ENCODE measurements at places on chromosomes 6 and 20. TPM values are rescaled to one million over a fixed set of nuclear protein-coding genes. Genes with fewer than 3 reads are reported as not detected.

DNA sequence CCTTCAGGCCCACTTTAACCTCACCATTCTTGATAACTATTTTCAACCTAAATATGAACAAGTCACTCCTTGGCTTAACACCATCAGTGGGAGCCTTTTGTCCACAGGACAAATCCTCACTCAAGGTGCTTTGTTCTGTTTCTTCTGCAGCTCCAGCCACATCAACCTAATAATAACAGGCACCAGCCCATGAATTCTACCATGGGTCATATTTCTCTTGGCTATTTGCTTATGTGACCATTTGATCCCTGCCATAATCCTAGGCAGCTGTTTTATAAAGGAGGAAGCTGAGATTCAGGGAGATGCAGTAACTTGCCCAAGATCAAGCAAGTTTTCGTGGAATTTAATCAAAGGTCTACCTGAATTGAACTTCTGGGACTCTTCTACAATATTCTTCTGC is 561.3 kb downstream of the DHX35 start:
- H3K4me1 ChIP-seq = no peaks in the 10 kb centered on the region
- peaks cover 3% of the 10 kb centered on the region for H3K27me3 ChIP-seq
- H3K36me3 ChIP-seq = no peaks in the 10 kb centered on the region
- no peak for DNase-seq

DNA sequence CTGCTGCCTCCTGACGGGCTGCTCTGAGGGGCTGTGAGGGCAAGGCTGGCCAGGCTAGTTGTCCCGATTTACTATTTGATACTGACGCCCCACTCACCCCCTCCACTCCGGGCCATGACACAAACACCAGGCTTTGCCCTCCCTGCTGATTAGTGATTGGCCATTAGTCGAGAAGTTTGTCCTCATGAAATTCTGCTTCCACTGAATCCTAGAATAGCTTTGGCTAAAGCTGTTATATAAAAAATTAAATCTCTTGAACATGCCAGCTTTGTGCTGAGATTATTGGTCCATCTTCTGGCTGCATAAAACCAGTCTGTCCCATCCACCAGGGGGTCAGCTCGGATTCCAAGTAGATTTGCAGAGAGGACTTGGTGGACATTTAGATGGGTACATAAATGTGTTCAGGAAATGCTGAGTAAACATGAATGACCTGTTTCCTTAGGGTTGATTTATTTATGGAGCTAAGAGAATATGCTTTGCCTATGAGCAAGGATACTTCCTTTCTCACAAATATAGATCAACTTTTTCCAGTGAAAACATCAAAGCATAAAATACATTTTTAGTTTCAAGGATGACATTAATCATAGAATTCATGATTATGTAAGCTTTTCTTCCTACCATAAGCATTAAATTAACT is at the start of gene GABRR2:
GABRR2 (minus strand) TSS at position 51 of the 637 bp plus-strand sequence. CDS start 134 bp downstream, outside the sequence.
- DNase-seq = no peak
- H3K27me3 ChIP-seq = no peaks in the 10 kb centered on the region
- H3K4me3 ChIP-seq = no peak within 1 kb of the TSS
- H3K4me1 ChIP-seq = no peaks in the 10 kb centered on the region
- no peak within 1 kb of the TSS for H3K27ac ChIP-seq

DNA sequence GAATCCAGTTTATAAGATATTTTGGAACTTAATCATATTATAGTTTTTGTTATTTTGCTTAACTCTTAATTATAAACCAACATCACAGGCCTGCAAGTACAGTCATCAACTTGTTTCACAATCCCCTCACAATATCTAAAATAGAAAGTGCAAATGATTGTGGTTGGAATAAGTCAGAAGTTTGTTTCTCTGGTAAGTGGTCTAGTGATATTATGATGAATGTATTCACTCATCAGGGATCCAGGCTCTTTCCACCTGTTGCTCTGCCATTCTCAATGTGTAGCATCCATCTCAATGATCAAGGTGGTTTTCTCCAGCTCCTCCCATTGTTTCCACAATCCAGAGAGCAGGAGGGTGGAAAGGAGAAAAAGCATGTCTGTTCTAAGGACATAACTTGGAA is 54.2 kb downstream of the OPN5 start:
- H3K4me1 ChIP-seq = no peaks in the 10 kb centered on the region
- no peaks in the 10 kb centered on the region for H3K27me3 ChIP-seq
- H3K36me3 ChIP-seq = no peaks in the 10 kb centered on the region
- DNase-seq = no peak
- no peak overlapping the region for H3K4me3 ChIP-seq
- no peak overlapping the region for H3K27ac ChIP-seq

GRCh38 chr20:61131944-61132343 is 120.1 kb upstream of the CDH4 start:
- no peaks in the 10 kb centered on the region for H3K4me1 ChIP-seq
- no peak overlapping the region for H3K27ac ChIP-seq

DNA sequence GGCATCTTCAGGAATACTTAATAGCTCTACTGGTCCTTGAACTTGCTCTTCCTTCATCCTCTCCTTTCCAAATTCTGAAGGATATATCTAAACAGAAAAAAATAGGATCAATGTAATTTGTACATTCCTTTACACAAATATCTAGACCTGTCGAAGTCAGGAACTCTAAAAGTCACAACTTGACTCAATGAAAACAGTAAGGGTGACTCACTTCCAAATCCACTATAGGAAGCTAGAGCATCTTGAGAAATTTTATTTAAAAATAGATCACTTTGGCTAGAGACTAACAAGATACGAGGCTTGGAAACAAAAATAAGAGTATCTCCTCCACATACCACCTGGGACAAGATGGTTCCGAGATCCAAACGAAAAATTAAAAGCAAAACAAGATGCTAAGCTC is 12.2 kb downstream of the ESF1 start:
- H3K4me3 ChIP-seq = no peak overlapping the region
- no peaks in the 10 kb centered on the region for H3K27me3 ChIP-seq
- no peaks in the 10 kb centered on the region for H3K36me3 ChIP-seq
- no peak overlapping the region for H3K27ac ChIP-seq
- no peaks in the 10 kb centered on the region for H3K4me1 ChIP-seq

- H3K27me3 ChIP-seq = no peaks in the 10 kb centered on the region
- H3K4me1 ChIP-seq = no peaks in the 10 kb centered on the region
- H3K27ac ChIP-seq = no peak overlapping the region
- DNase-seq = no peak
- H3K4me3 ChIP-seq = no peak overlapping the region
- H3K36me3 ChIP-seq = no peaks in the 10 kb centered on the region
Measured at GRCh38 chr6:85600713-85601313, 7.2 kb upstream of the SNX14 start.

DNA sequence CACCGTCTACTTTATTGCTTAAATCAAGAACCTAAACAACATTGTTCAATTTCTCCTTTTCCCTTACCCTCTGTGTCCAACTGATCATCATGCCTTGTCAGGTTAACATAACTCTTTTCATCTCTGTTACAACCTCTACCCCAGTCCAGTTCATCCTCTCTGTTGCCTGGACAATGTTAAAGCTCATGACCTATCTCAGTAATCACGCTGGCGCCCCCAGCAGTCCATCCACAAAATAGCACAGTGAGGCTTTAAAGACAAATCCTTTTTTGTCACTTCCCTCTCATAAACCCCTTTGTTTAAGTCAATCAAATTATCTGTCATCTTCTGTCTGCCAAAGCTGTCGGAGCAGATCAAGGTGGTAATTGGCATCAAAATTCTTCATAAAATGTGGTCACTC is 140.1 kb downstream of the QKI start:
- no peak overlapping the region for H3K4me3 ChIP-seq
- no peak for DNase-seq
- no peaks in the 10 kb centered on the region for H3K4me1 ChIP-seq
- no peaks in the 10 kb centered on the region for H3K27me3 ChIP-seq

GRCh38 chr20:36642136-36642535 is 3.9 kb downstream of the SLA2 start:
- no peak for DNase-seq
- H3K36me3 ChIP-seq = no peaks in the 10 kb centered on the region
- no peaks in the 10 kb centered on the region for H3K4me1 ChIP-seq

GRCh38 chr6:145086197-145086596 is 649.1 kb downstream of the EPM2A start:
- no peaks in the 10 kb centered on the region for H3K36me3 ChIP-seq
- no peak overlapping the region for H3K27ac ChIP-seq

The LCA5 gene
- total RNA-seq = 8.0 TPM

The LTB gene
- 1.0 TPM for total RNA-seq

The FOXQ1 gene
- total RNA-seq = 1.5 TPM

Data from breast epithelium (tissue), 4 donors.